Right atrium auricular region (tissue), 2 donors: ENCODE measurements at places on chromosomes 16 and 17.

GRCh38 chr16:31364421-31364820 lies 9.4 kb downstream of the ITGAX start:
- no peak for DNase-seq

- DNase-seq = no peak
Observed at GRCh38 chr17:17057057-17057551, 14.8 kb downstream of the MPRIP start.

DNA sequence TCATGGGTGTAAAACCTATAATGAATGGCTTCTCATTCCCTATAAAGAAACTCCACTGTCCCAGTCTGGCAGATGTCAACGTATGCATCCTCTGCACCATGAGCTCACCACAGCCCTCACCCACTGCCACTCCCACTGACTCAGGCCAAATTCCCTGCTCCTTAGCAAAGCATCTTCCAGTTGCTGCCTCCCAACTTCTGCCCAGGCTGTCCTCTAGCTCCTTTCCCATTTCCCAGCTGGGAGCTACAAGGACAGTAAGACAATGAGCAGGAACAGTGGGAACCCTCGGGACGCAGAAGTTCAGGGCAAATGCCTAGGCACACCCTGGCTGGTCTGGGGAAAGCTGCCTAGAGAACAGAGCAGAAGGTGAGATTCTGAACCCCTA lies 9.1 kb upstream of the THAP11 start:
- DNase-seq = no peak

GRCh38 chr16:66717112-66717675 lies 20.7 kb upstream of the CMTM4 start:
- DNase-seq = no peak

DNA sequence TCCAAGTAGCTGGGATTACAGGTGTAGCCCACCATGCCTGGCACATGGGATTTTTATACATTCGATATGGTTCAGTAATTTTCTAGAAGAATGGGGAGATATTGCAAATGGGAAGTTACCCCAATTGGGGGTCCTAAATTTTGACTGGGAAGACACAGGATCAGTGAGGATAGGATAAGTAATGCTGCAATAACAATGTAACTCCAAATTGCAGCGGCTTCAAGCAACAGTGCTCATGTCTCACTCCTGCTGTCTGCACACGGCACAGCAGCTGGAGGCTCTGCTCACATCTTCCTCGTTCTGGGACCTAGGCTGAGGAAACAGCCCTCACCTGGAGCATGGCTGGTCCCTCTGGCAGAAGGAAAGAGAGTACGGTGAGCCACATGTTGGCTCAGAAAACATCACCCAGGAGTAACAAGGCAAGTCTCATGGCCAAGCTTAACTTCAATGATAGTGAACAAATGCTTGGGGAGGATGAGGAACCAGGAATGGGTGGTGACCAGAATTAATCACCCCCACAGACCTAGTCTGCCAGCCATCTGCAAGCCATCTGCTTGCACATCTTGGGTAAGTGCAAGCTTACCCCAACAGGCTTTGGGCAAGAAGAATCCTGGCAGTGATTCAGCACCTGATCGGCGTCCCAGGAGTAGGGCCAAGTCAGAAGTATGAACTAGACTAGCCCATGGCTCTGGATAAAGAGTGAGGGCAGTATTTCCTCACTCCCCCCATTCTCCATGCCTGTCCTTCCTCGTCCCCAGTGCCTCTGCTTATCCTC lies 229.2 kb downstream of the COPRS start:
- no peak for DNase-seq
